Activated CD8-positive, alpha-beta T cell treated with anti-CD3 and anti-CD28 coated beads for 36 hours (primary cell): ENCODE measurements at places on chromosomes 5 and 9.
A peak's percentile ranks its signal among the peaks of the same experiment; 100 is the strongest.

DNA sequence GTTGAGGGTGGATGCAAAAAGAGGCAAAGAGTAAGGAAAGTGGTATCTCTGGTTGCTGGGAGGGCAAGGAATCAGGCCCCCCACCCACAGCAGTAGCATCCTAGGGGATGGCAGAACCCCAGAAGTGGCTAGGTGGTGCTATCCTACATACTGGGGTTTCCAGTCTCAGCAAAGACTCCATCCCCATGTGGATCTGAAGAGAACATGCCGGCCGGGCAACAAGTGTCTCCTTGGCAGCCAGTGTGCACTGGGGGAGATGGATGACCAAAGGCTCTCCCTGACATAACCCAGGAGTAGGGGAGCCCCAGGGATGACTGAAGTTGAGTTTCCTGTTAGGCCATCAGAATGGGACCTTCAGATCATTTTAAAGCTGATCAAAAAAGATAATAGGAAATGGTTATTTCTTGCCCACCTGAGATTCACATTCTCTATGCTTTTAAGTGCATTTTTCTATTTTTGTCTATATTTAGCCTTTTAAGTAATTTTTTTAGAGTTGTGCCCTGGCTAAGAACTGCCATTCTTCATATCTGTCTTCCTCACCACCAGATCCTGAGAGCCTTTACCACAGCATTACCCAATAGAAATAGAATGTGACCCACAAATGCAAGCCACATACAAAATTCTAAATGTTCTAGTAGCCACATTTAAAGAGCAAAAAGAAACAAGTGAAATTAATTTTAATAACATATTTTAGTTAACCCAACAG is 78.7 kb upstream of the SMIM23 start:
- DNase-seq: no peak

DNA sequence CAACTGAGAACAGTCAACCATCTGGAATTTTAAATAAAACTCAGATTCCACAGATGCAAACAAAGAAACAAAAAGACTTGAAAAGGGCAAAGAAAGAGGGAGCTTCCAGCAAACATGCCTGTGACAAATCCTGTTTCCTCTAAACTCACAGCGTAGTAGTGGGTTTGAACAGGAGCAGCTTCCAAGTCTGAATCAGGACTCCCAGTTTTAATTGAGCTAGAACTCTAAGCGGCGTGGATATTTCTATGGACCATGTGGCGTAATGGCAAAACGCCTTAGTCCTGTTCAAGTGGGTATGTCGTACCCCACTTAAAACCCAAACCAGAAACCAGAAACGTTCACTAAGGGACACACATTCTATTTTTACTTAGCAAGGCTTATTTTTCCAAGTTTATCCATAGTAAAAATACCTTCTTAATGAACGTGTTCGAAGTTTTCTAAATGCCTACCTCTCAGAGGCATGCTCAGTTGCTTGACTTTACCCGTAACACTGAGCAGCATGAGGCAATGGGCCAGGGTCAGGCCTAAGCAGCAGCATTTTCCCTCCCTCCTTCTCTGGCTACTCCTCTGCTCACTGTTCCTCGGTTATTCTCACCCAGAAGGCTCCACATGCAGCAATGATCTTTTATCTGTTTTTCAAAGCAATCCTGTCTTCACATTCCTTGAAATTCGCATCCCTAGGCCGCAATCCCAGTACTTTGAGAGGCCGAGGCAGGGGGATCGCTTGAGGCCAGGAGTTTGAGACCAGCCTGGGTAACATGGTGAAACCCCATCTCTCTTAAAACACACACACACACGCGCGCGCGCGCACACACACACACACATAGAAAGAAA is 77.9 kb downstream of the FNBP1 start:
- DNase-seq: no peak

DNA sequence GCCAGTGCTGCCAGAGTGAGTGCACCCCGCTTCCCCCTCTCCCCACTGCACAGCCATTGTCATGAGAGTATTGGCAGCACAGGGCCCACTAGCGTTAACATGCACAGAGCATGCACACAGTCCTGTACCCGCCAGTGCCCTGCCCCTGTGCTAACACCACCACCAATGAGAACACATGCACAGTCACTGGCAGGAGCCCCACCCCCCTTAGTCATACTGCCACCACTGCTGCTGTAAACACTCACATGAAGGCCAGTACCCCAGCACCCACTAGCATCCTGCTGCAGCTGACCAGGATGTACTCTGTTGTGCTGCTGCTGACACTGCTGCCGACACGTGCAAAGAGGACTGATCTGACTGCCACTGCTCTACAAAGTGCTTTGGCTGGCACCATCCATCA is 19.5 kb upstream of the RANBP6 start:
- DNase-seq: no peak

DNA sequence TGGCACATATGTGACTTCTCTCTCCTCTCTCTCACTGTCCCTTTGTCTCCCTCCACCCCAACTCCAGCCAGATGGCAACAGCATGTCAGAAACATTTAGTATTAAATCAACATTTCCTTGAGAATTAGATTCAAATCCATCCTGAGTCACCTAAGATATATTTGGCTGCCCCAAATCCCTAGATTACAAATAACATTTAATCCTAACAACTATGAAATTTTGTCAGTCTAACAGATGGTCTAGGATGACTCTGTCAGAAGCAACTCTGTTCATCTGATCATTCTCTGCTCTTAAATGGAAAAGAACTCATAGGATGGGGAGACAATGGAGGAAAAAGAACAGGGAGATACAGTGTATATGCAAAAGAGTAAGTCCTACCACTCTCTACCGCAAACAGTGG is 201.2 kb downstream of the TSSK1B start:
- DNase-seq: no peak

- DNase-seq: no peak
Measured at GRCh38 chr9:87836951-87837705, 45.5 kb upstream of the SPATA31E1 start.

- peak; percentile 2 for DNase-seq
Measured at GRCh38 chr5:173396311-173396993, 68.2 kb upstream of the STC2 start.

DNA sequence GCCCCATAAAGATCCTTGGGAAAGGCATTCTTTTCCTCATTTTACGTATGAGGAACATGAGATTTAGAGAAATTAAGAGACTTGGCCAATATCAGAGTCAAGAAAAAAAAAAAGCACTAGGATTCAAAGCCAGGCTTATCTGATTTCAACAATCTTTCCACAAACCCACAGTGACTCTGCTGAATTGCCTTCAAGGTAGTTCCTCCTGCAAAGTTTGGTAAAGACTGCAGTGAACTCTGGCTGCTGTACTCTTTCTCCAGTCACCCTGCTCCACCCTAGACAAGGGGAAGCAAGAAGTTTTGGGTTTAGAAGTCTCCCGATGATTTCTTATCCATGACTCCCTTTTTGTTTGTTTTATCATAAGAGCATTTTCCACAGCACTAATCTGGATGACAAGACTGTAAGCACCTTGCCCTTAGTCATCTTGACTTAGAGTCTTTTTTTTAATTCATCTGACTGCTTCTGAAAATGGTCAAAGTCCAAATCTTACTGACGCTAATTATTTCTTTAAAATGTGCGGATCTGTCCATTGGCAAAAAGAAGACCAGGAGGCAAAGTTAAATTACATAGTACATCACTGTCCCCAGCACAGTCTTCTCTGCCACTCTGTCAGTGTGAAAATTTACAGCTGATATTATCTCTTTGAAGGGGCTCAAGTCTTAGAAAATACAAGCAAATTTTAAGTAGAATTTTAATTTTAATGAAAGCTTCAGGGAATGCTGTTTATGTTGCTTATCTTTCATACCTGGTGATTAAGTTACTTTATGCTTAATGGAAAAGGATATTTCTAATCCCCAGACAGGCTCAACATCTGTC is 180.1 kb downstream of the TTLL11 start:
- DNase-seq: no peak

GRCh38 chr9:74379718-74380117 is 117.4 kb upstream of the RORB start:
- peak; percentile 51 for DNase-seq

DNA sequence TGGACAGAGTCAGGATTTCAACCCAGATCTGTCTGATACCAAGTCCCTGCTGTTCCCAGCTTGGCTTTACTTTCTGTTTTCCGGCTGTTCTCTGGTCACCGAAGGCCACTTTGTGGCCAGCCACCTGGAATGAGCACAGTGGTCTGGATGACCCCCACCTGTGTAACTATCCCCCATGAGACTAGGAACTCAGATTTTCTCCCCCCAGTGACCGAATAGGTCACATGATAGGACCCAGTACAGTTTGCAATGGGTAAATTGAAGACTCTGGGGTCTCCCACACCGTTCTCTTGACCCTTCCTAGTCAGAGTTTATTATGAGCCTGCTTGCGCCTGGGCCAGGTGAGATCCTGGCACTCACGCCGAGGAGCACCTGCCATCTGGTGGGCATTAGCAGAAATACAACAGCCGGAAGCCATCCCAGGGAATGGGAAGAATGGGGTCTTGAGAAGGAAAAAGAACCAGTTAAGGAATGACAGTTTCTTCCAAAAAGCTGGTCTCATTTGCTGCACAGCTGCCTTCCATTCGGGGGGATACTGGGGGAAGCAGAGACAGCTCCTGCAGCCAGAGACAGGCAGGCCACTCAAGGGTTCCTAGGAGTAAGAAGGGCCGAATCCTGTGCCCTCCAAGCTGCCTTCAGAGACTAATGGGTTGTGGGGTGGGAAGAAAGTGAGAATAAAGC is 7.1 kb downstream of the PHYHD1 start:
- peak; percentile 61 for DNase-seq

DNA sequence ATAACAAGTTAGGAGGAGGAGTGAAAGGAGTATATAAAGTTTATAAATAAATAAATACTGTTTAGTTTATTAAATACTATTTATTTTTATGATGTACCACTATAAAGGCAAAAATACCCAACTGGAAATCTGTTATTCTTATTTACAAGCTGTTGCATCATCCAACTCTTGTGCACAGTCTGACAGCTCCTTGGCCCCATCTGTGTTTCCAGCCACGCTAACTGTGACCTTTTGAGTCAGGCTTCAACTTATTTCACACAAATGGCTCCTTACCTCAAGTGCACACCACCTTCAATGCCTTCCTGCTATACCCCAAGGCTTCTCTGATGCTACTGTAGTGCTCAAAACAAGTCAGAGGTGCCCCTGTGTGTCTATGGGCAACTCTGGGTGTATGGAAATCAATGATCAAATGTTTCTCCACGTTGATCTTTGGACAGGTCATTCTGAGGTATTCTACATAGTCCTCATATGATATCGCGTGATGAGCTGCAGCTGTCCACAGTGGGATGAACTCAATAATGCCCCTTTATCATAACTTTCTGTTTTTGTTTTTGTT is 303.2 kb upstream of the GRAMD2B start:
- no peak for DNase-seq

- peak; percentile 55 for DNase-seq
Measured at GRCh38 chr5:140114341-140115185, 654 bp downstream of the PURA start.

DNA sequence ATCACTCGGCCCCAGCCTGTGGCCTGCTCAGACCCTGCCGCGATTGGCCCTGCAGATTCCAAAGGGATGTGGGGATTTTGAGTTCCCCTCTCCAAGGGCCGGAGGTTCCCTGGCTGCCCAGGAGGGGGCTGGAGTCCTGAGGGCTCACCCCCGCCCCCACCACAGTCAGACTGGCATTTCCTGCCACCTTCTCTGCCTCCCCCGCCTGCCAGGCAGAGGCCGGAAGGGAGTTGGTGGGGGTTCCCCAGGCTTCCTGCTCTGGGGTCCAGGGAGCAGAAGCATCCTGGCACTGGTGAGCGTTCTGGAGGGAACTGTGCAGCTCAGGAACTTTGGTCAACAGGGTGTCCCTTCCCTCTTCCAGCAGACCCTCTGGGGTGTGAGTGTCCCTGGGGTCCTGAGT is 70.6 kb downstream of the RXRA start:
- peak; percentile 79 for DNase-seq

- no peak for DNase-seq
Measured at GRCh38 chr5:27911216-27911615, 872.8 kb upstream of the CDH9 start.
